HepG2 (cell line): ENCODE measurements at places on chromosomes 3 and 15. TPM values are rescaled to one million over a fixed set of nuclear protein-coding genes. Genes with fewer than 3 reads are reported as not detected.
A peak's percentile ranks its signal among the peaks of the same experiment; 100 is the strongest.

DNA sequence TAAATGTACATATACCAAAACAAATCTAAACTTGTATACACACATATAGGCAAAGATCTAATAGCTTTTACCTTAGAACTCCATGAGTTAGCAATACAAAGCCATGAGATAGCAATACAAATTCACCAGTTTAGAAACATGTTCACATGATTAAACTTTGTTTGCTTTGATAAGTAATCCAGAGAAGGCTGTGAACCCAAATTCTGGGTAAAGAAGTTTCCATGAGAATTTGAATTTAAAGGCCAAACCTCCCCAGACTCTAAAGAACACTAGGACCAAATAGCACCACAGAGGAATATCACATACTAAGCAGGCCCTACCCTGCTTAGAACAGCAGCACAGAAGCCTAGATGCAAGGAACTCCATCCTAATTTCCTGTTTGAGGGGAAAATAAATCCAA lies 83.7 kb upstream of the TP63 start:
- DNase-seq, result no peak

Gene EPHA6
- total RNA-seq, result not detected in 2 replicates

Gene PP2D1
- total RNA-seq, result not detected in 2 replicates

DNA sequence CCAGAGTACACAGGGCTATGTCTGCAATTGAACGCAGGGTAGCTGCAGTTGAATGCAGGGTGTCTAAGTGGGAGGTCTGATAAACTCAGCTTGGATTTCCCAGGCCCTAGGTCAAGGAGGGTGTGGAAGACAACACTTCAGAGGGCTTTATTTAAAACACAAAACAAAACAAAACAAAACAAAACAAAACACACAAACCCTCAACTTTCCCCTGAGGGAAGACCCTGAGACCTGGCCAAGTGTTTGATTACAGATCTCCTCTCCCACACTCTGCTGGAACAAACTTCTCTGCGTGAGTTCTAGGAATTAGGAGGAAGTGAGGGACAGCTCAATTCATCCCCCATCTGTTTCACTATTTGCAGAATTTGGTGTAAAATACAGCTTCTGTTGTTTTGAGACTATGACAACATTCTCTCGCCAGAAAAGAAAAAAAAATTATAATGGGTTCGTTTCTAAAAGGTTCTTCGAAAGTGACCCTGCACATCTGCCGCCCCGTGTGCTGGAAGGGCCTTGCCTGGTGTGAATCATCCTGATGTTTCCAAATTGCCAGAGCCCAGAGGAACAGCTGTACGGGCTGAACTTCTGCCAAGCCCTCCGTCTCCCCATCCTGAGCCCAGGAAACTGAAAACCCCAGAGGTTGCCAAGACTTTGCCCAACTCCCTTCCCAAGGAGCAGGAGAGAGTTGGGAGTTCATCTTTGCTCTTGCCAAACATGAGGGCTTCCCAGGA lies 73.3 kb upstream of the RAD18 start:
- no peak for DNase-seq

DNA sequence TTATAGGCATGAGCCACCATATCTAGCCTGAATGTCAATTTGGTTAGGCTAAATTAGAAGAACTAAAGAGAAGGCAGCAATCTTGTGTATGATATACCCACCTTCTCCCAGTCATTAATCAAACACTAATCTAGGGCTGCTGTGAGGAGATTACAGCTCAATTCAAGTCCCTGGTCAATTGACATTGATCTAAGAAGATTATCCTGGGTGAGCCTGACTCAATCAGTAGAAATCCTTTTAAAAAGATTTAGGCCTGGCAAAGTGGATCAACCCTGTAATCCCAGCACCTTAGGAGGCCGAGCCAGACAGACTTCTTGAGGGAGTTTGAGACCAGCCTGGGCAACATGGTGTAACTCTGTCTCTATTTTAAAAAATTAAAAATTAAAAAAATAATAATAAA lies 2.5 kb upstream of the DNAH12 start:
- no peak for DNase-seq

Gene CLRN1
- not detected in 2 replicates for total RNA-seq

GRCh38 chr15:98455904-98456303 lies 192.4 kb upstream of the IGF1R start:
- no peak for DNase-seq

GRCh38 chr15:49435174-49435573 lies 12.1 kb downstream of the FGF7 start:
- no peak for DNase-seq

GRCh38 chr3:173599673-173600072 lies 202.1 kb downstream of the NLGN1 start:
- no peak for DNase-seq

Gene HIGD2B
- total RNA-seq, result not detected in 2 replicates

Gene PAQR9
- 10.3 and 10.4 TPM in 2 replicates for total RNA-seq

GRCh38 chr15:57551715-57552677 lies 39.7 kb upstream of the MYZAP start:
- DNase-seq, result peak; percentile 52

GRCh38 chr15:74300057-74300795 lies 64.1 kb downstream of the CCDC33 start:
- no peak for DNase-seq

DNA sequence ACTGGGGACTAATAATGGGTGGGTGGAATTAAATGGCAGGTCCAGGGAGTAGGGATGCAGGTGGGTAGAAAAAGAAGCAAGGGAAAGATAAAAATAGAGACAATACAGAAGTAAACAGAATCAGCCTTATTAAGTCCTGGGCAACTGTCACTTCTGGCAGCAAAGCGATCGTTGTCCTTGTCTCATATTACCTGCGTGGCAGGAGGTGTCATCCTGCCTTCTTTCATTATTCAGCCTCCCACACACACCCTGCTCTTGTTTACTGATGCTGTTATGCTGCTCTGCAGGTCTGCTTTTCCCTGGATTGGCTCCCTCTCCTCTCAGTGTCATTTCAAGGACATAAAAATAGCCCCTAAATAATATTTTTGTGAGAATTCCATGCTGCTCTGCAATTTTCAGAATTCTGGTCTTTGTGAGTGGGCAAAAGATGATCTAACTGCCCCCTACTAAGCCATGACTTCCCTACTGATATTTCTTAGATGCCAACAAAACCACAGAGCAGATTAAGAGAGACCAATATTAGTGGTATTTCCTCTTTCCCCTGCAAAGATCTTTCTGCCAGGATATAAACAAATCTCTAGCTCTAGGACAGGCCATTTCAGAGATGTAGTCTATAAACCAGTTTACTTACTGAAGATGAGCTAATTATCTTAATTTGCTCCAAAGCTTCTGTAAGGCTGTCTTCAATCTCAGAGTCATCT lies 8.5 kb downstream of the VEPH1 start:
- no peak for DNase-seq
